ENCODE measurements at places on chromosomes 11 and 22.

GRCh38 chr11:94877443-94878200, 95.7 kb downstream of the CWC15 start:
- DNase-seq, result no peak

GRCh38 chr22:49760630-49761571, 66.8 kb downstream of the BRD1 start:
- no peak for DNase-seq

- DNase-seq, result no peak
Measured at GRCh38 chr11:78259777-78260487, 71.2 kb downstream of the USP35 start.

DNA sequence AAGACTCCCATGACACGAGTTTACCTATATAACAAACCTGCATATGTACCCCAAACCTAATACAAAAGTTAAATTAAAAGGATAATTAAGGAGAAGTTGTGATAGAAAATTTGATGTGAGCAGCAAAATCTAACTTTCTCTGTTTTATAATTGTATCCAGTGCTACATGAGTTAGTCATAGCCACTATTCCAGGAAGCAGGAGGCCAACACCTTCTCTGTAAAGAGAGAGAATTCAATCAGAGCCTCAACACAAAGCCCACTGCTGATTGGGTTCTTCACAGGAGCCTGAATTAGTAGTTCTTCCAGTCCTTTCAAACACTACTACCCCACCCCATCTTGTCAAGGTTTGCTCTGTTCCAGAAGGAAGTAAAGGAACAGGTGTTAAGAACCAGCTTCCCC, 84.2 kb downstream of the BLID start:
- no peak for DNase-seq

GRCh38 chr22:19679522-19680101, 34.7 kb upstream of the SEPTIN5 start:
- DNase-seq, result no peak

- DNase-seq, result no peak
Measured at GRCh38 chr11:62593434-62594044, 2.2 kb upstream of the TUT1 start.

- DNase-seq, result no peak
Measured at GRCh38 chr11:104105155-104105554, 58.8 kb downstream of the PDGFD start.

- no peak for DNase-seq
Measured at GRCh38 chr22:48098921-48099245, 1336.4 kb downstream of the TBC1D22A start.

- DNase-seq, result no peak
Measured at GRCh38 chr11:86644291-86644690, 28.1 kb downstream of the ME3 start.
